Left renal pelvis (tissue), 4 donors: ENCODE measurements at places on chromosomes 7 and 10. TPM values are rescaled to one million over a fixed set of nuclear protein-coding genes. Genes with fewer than 3 reads are reported as not detected.

The PRSS37 gene
- 1.0 TPM for polyA plus RNA-seq

The TMEM225B gene
- polyA plus RNA-seq, result 2.0 TPM

The SSBP1 gene
- 125 TPM for polyA plus RNA-seq

The PTER gene
- polyA plus RNA-seq, result 20.2 TPM

The EVX1 gene
- 0.07 TPM for polyA plus RNA-seq

The PPP1R3C gene
- polyA plus RNA-seq, result 52.5 TPM

The SPDYE11 gene
- polyA plus RNA-seq, result 1.3 TPM

The STEAP1B gene
- 3.4 TPM for polyA plus RNA-seq

The MUC3A gene
- polyA plus RNA-seq, result 0.57 TPM

The CCL24 gene
- polyA plus RNA-seq, result 0.29 TPM

The GNAI1 gene
- polyA plus RNA-seq, result 55.7 TPM

The FAM131B gene
- polyA plus RNA-seq, result 2.3 TPM

The PIK3CG gene
- polyA plus RNA-seq, result 2.4 TPM

The INTS15 gene
- polyA plus RNA-seq, result 51.4 TPM

The PLPP4 gene
- 4.6 TPM for polyA plus RNA-seq

The CARD11 gene
- 1.0 TPM for polyA plus RNA-seq

The CYP3A7 gene
- polyA plus RNA-seq, result 0.66 TPM

The CCL26 gene
- polyA plus RNA-seq, result 1.2 TPM

The RET gene
- polyA plus RNA-seq, result 29.4 TPM

The OR6B1 gene
- not detected for polyA plus RNA-seq

The RADIL gene
- 2.5 TPM for polyA plus RNA-seq

The CDC14C gene
- polyA plus RNA-seq, result not detected

The TMEM196 gene
- not detected for polyA plus RNA-seq

The CLRN3 gene
- 19.7 TPM for polyA plus RNA-seq

The MSMB gene
- polyA plus RNA-seq, result not detected

The HGF gene
- 1.3 TPM for polyA plus RNA-seq
